ENCODE measurements at places on chromosomes 5 and 9.
A peak's percentile ranks its signal among the peaks of the same experiment; 100 is the strongest.

DNA sequence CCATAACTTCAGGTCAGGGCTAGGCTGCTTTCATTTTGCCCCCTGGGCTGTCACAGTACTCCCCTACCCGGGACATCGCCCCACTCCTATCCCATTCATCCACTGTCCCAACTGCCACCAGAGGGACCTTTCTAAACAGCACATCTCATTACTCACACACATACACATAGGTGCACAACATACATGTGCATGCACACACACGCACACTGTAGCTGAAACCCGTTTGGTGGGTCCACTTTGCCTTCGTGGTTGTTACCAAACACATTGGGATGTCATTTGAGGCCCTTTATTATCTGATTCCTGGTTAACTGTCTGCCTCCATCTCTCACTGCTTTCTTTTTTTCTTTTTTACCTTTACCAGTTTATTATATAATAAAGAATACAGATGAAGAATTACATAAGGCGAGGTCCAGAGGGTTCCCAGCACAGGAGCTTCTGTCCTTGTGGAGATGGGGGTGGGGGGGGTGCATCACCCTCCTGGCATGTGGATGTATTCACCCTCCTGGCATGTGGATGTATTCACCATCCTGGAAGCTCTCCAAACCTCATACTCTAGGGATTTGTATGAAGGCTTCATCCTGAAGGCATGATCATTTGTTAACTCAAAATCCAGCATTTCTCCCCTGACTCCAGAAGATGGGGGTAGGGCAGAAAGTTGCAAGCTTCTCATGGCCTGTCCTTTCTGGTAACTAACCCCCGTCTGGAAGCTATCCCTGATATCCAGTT lies 186.0 kb downstream of the GOLPH3 start:
- DNase-seq: no peak

- DNase-seq: no peak
Observed at GRCh38 chr9:119289740-119290433, 79.3 kb downstream of the BRINP1 start.

DNA sequence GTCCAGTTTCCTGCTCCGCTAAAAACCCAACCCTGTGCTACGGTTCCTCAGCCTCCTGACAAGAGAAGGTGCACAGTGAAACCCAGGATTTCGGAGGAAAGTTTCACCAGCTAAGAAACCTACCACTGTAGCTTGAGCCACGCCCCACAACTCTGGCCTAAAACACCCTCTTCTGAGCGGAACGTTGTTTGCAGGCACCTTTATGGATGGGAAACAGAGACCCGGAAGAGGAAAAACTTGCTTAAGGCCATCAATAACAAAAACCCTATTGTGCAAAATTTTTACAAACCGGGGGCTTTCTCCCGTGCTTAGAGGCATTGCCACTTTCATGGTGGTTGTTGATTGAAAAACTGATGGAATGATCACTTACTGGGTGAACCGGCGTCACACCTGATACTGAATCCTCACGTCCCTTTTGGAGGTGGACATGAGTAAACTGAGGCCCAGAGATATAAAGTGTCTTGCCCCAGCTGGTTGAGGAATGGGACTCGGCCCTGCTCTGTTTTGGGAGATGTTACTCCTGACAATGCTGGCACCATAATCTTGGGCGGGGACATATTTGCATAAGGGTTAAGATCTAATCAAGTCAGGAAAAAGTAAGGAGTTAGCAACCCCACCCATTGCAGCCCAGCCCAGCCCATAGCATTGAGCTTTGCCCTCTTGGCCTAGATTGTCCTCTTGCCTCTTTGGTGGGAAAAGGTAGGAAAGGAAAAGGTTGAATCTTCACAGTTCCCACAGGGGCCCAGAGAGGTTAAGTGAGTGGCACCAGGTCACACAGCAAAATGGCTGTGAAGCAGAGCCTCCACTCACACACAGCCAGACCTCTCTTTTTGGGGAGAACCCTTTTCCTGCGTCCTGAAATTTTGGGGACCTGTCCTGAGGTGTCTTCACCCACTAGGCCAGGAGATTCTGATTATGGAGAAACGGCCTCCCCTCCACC lies 23.2 kb upstream of the PTGS1 start:
- peak; percentile 57 for DNase-seq

DNA sequence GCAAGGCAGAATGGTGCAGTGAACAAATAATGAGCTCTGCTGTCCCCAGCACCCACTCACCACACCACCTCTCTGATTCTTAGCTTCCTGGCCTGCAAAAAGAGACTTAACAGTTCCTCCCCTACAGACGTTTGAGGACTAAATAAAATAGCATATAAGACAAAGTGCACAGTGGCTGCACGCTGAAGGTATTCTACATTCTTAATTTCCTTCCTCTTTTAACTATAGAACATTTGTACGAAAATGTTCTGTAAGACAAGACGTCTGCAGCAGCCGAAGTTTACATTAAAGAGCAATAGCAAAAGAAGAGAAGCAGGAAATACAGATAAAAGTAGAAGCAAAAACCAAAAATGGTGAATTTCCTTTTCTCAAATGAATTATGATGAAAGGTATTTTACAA lies 15.7 kb downstream of the FBN2 start:
- DNase-seq: no peak

DNA sequence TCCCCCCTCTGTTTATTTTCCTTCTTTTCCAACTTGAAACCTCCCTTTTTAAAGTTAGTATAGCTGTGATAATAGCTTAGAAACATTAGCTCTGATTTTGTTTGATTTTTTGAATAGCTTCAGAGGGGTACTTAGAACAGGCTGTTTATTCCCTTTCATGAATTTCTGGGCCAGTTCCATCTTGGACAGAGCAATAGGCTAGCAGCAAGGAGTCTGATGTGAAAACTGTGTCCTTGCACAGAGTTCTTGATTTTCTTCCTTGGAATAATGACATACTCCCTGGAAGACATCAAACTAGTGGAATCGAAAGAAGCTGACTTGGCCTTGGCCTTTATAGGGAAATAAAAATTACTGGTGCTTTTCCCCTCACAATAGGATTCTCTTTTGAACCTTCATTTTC lies 32.9 kb downstream of the NTRK2 start:
- DNase-seq: no peak

- DNase-seq: no peak
Observed at GRCh38 chr5:117379521-117379920, 804.9 kb upstream of the SEMA6A start.

DNA sequence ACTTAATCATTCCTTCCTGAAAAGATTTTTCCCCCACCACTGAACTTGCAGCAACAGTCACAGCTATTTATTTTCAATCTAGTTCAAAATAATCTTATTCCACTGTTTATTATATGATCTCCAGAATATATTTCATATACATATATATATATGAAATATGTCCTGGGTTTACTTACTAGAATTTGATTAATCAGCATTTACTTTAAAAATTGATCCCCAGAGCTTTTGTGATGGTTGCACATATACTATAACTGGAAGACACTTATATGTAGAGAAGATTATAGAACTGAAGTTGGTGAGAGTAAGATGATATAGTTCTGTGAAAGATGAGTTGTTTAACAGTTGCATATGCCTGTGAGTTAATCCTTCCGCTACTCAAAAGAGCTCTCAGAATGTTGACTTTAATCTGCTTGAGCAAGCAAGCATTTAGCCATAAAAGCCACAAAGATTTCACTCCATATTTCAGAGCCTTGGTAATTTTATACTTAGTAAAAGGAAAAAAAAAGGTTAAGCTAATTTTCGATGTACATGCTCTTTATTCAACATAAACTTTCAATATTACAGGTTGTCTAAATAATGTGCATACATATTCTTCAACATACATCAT lies 399.3 kb upstream of the CDH9 start:
- DNase-seq: no peak

DNA sequence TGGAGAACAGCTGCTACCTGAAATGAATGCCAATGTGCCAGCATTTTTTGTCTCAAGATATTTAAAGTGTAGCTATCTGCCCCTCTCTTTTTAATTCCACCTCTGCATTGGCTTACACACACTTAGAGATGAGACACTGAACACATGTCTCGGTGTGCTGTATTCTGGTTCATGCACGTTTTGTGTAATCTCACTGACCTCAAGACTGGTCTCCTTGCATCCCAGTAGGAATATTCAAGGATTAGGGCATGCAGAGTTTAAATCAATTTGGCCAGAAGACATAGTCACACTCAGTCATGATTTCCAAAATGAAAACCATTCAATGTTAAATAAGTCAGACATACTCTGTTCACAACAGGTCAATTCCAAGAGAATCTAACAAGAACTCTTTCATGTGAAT lies 561.8 kb upstream of the TUSC1 start:
- no peak for DNase-seq

GRCh38 chr9:71897577-71897976 lies 13.4 kb downstream of the ABHD17B start:
- DNase-seq: no peak

DNA sequence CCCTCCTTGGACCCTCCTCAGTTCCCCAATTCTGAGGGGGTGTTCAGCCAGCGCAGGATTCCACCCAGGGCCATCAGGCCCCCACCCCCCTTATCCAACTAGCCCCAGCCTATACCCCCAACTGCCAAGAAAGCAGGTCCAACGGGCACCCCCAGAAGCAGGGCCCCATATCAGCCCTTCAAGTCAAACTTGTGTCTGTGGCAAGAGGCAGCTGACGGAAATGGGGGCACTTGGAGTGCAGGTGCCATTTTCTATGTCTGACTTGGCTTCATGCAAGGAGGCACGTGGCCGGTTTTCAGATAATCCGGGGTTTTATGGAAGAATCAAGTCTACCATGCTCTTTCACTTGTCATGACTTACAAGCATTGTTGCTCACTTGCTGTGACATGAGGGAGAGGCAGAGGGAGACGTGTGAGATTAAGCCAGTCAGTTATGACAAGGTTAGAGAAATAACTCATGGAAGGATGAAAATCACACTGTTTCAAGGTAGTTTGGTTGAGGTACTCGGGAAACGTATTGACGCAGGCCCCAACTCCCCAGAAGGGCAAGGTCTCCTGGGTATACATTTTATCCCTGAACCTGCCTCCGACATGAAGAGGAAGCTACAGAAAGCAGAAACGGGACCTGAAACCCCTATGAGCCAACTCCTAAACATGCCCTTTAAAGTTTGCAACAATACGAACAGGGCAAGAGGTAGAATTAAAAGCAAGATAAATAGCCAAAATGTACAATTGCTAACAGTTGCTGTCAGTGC lies 26.5 kb upstream of the CLPTM1L start:
- DNase-seq: no peak

DNA sequence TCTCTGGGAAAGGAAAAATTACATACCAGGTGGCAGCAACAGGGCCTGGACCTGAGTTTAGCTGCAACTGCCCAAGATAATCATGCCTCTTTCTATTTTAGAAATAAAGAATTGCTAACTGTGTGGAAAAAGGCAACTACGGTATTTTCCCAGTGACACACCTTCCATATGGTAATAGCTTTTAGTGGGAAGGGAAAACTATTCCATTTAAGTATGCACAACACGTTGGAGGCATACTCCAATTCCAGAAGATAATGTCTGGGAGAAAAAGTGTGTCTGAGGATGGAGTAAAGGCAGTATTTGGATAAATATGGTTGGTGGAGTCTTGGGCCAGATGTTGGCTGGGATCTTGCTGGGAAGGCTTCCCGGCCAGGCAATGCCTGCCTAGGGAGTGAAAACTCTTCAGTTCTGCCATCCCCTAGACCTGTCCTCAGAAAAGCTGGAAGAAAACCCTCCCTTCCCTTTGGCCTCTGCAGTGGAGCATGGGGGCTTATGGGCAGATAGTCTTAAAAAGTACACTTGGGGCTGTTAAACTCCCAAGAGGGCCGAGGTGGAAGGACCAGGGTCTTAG lies 40.6 kb downstream of the SH3PXD2B start:
- no peak for DNase-seq

- DNase-seq: no peak
Observed at GRCh38 chr5:168460606-168461005, 25.7 kb upstream of the RARS1 start.

GRCh38 chr5:76714751-76715485 lies 1.0 kb upstream of the F2R start:
- DNase-seq: peak; percentile 63

DNA sequence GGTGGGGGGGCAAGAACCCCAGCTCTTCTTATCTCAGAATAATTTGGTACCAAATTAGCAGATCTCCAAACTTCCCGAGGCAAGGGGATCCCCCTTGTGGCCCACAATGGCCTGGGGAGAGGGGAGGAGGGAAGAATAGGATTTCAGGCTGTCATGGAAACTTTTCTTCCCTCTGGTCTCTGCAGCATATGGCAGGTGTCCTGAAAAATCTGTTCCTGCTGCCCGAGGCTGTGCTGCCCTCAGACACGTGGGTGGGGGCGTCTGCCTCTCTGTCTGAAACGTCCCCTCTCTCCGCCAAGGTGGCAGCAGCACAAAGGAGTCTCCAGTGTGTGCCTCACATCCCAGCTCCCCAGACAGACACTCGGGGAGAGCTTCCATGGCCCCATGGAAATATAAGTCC lies 34.0 kb downstream of the CCNJL start:
- DNase-seq: no peak

- DNase-seq: no peak
Observed at GRCh38 chr5:165928971-165929370, 2362.5 kb upstream of the WWC1 start.

DNA sequence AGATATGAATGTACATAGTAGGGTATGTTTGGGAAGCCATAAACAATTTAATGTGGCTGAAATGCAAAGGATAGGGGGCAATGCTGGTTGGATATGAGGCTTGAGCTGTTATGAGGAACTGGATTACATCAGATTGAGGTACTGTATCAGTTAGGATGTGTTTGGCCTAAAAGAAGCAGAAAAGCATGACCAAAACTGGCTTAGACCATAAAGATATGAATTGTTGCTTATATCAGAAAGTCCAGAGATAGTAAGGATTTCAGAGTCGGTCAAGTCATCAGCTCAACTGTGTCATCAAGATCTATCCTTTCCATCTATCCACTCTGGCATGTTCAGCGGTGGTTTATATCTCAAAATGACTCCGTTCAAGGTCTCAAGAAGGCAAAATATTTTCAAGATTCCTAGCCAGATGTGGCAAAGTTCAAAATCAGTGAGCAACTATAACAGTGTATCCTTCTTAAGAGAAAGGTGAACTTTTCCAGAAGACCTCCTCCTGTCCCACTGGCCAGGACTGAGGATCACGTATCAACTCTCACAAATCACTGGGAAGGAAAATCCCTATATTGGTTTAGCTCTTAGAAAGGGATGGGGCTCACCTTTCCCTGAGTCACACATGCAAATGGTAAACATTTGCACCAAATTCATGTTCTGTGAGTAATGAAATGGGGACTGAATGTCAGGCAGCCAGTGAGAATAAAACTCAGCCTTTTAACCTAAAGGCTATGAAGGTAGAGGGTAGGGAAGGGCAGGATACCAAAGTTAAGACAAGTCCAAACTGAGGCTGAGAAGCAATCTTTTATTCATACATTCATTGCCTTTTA lies 257.8 kb downstream of the TRIM32 start:
- DNase-seq: no peak
